Upper lobe of left lung (tissue), 6 donors: ENCODE measurements at places on chromosomes 16 and 17. TPM values are rescaled to one million over a fixed set of nuclear protein-coding genes. Genes with fewer than 3 reads are reported as not detected.

DNA sequence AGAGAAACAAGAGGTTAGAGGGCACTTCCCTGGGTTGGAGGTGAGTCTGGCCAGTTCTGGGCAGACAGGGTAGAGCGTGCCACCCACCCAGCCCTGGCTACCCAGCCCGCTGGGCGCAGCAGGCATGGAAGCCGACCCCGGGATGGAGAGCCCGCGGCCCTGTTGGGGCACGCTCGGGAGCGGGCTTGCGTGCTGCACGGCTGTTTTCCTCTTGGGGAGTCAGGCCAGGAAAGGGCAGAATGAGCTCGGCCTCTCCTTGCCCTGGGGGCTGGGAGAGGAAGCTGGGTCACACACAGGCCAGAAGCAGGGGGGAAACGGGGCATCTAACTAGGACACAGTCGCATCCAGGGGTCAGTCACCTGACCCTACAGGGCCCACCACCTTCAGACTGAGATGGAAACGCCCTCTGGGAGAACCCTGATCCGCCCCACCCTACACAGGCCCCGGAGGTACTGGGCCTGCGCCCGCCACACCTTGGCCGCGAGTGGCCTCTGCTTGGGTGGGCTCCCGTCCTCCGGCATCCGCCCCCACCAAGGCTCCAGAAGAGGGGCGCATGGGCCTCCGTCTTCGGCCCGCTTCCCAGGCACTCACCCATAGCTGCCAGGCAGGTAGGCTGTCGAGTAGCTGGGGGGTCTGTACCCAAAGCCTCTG lies 1.2 kb downstream of the SOX15 start:
- H3K27ac ChIP-seq: peak overlapping the region; percentile 47
- peak overlapping the region; percentile 20 for H3K4me3 ChIP-seq
- peak; percentile 75 for DNase-seq
- H3K4me1 ChIP-seq: peaks cover 28% of the 10 kb centered on the region

- H3K4me3 ChIP-seq: no peak overlapping the region
- H3K36me3 ChIP-seq: no peaks in the 10 kb centered on the region
These were observed 5.0 kb downstream of the GCGR start for GRCh38 chr17:81808778-81809555.

- H3K4me3 ChIP-seq: no peak overlapping the region
- no peaks in the 10 kb centered on the region for H3K4me1 ChIP-seq
- no peaks in the 10 kb centered on the region for H3K36me3 ChIP-seq
- no peaks in the 10 kb centered on the region for H3K27me3 ChIP-seq
These were observed 55.0 kb downstream of the SPACA3 start for GRCh38 chr17:33046361-33047255.

- H3K36me3 ChIP-seq: no peaks in the 10 kb centered on the region
- no peak for DNase-seq
- no peaks in the 10 kb centered on the region for H3K4me1 ChIP-seq
- H3K27ac ChIP-seq: no peak overlapping the region
- no peak overlapping the region for H3K4me3 ChIP-seq
These were observed 31.3 kb downstream of the SMIM36 start for GRCh38 chr17:55479903-55480302.

DNA sequence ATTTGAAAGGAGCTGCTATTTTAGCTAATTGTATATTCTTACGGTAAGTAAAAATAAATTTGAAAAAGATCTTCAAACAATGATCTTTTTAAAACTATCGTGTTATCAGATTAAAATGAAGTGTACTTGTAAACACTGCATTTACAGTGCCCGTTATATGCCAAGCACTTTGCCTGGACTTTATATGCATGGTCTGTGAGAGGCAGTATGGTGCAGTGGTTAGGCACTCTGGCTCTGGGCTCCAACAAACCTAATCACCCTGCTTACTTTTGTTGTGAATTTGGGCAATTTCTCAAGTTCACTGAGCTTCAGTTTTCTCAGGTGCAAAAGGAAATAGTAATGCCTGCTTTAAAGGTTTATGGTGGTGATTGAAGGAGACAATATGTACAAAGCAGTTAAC lies 1.4 kb downstream of the PMP22 start:
- H3K4me1 ChIP-seq: peaks cover 56% of the 10 kb centered on the region
- H3K4me3 ChIP-seq: peak overlapping the region; percentile 71
- no peaks in the 10 kb centered on the region for H3K27me3 ChIP-seq
- H3K27ac ChIP-seq: peak overlapping the region; percentile 93
- no peaks in the 10 kb centered on the region for H3K36me3 ChIP-seq

DNA sequence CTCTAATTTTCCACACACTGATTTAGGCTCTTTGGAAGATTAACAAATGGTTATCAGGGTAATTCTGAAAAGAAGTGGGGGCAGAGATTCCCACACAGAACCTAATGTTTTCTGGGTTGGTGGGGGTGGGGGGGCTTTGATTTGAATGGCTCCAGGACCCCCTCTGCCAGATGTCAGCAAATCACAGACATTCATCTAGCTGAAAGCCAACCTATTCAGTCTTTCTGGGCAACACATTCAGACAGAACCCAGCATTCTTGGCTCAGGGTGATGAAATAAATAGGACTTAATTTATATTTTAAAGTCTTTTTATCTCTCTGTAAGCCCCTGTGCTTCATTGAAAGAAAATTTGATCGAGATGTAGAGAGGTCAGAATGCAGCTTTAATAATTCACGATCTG lies 533.2 kb downstream of the XYLT1 start:
- no peaks in the 10 kb centered on the region for H3K4me1 ChIP-seq
- no peak overlapping the region for H3K4me3 ChIP-seq
- DNase-seq: no peak
- H3K27ac ChIP-seq: no peak overlapping the region
- no peaks in the 10 kb centered on the region for H3K36me3 ChIP-seq

DNA sequence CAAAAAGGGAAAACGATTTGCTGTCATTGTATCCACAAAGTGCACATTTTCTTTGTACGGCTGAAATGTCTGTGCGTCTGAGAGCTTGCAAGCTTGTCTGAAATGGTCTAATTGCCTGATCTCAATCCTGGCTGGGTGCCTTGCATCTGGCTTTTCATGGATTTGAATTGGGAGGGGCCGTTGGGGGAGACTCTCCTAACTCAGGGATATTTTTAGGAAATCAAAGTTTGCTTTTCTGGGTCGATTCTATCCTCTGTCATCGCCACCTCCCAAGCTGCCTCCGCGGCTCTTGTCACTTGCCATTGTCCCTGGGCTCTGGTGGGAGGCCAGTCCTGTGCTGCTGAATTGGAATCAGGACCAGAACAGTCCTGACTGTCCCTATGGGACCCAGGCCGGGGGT lies 33.3 kb upstream of the MGAT5B start:
- no peak for DNase-seq
- H3K36me3 ChIP-seq: no peaks in the 10 kb centered on the region
- no peak overlapping the region for H3K27ac ChIP-seq
- no peak overlapping the region for H3K4me3 ChIP-seq
- peaks cover 8% of the 10 kb centered on the region for H3K4me1 ChIP-seq
- no peaks in the 10 kb centered on the region for H3K27me3 ChIP-seq

GRCh38 chr17:4204190-4204589 lies 59.6 kb downstream of the ANKFY1 start:
- H3K4me1 ChIP-seq: no peaks in the 10 kb centered on the region
- peaks cover 44% of the 10 kb centered on the region for H3K36me3 ChIP-seq
- peak overlapping the region; percentile 29 for H3K27ac ChIP-seq
- DNase-seq: no peak
- no peak overlapping the region for H3K4me3 ChIP-seq

GRCh38 chr17:1004769-1005295 lies 7.9 kb downstream of the TIMM22 start:
- DNase-seq: no peak
- H3K4me1 ChIP-seq: peaks cover 60% of the 10 kb centered on the region
- H3K27me3 ChIP-seq: no peaks in the 10 kb centered on the region

DNA sequence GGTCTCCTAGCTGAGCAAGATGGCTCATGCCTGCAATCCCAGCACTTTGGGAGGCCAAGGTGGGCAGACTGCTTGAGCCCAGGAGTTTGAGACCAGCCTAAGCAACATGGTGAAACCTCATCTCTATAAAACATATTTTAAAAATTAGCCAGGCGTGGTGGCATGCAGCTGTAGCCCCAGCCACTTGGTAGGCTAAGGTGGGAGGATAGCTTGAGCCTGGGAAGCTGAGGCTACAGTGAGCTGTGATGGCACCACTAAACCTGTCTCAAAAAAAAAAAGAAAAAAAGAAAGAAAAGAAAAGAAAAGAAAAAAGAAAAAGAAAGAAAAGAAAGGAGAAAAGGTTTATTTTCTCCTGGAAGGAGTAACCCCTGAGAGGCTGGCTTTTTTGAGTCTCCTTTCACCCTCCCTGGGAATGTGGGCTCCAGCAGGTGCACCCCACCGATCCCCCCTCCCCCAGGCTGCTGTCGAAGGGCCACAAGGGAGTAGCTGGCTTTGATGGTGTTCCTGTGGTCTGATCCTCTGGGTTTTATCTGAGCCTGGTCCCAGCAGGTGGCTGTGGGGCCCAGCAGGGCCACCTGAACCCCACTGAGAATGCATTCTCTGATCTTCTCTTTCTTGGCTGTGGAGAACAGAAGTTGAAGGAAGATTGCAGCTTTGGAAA lies 29.9 kb upstream of the TNRC6C start:
- DNase-seq: no peak
- H3K4me3 ChIP-seq: no peak overlapping the region
- no peaks in the 10 kb centered on the region for H3K36me3 ChIP-seq
- H3K4me1 ChIP-seq: no peaks in the 10 kb centered on the region
- H3K27ac ChIP-seq: no peak overlapping the region

DNA sequence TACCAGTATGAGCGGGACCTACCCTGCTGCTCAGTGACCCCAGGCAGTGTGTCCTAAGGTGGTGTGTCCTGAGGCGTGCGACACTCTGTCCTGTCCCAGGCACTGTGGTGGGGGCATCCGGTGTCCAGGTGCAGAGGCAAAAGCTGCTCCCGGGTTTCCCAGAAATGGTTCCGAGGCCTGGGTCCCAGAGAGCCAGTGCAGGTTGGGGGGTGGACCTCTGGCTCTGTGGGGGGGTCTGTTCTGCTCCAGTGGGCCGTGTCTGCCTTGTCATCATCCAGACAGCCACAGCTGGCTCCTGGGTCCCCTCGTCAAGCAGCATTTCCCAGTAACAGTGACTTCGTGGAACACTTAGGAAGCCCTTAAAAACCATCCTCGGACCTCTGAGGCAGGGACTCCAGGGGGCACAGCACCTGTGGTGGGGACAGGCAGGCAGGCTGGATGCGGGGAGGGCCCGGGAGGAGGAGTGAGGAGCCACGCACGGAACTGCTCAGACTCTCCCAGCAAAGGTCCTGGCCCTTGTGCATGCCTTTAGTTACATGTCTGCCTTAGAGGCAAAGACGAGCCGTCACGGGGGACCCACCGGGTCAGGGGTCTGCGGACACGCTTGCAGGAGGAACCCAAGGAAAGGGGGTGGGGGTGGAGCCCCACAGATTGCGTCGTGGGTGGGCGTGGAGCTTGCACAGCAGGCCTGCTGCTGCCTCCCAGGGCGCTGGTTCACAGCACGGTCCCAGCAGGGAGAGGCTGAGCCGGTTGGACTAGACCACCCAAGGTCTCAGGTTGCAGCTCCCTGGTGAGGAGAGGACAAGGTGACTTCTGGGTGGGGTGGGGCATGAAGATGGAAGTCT lies 5.6 kb downstream of the SLC16A3 start:
- H3K27ac ChIP-seq: no peak overlapping the region
- no peak overlapping the region for H3K4me3 ChIP-seq
- peaks cover 14% of the 10 kb centered on the region for H3K36me3 ChIP-seq
- DNase-seq: peak; percentile 70
- peaks cover 91% of the 10 kb centered on the region for H3K4me1 ChIP-seq

DNA sequence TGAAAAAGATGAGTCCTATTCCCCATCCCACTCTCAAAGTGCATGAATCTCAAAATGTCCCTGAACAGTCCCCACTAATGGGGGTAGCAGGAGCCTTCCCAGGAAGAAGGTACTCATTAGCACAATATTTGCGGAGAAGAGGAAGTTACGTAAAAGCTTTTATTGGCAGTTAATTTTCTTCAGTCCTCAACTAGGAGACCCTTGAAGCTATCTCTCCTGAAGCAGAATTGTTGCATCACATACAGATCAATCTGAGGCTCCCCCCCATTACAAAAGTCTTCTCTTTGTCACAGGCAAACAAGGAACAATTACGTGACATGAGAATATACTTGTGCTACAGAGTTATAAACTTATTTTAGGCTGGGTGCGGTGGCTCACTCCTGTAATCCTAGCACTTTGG lies 14.2 kb downstream of the SLFN12L start:
- H3K4me1 ChIP-seq: no peaks in the 10 kb centered on the region
- H3K27me3 ChIP-seq: no peaks in the 10 kb centered on the region
- no peak overlapping the region for H3K27ac ChIP-seq
- H3K36me3 ChIP-seq: no peaks in the 10 kb centered on the region
- DNase-seq: no peak

DNA sequence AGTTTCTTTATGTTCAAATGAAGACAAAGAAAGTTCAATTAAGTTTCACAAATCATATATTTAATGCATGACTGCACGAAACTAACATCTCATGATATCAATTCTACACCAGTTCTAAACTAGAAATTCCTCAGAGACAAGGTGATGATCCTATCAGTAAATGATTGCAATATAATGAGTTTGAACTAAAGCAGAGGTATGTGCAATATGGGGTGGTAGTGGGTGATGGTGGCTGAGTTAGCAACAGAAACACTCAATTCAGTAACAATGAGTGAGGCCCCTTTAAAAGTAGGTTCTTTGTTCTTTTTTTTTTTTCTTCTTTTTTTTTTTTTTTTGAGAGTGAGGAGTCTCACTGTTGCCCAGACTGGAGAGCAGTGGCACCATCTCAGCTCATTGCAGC lies 1551.7 kb upstream of the GOT2 start:
- DNase-seq: no peak
- H3K4me1 ChIP-seq: no peaks in the 10 kb centered on the region
- H3K4me3 ChIP-seq: no peak overlapping the region
- H3K36me3 ChIP-seq: no peaks in the 10 kb centered on the region

DNA sequence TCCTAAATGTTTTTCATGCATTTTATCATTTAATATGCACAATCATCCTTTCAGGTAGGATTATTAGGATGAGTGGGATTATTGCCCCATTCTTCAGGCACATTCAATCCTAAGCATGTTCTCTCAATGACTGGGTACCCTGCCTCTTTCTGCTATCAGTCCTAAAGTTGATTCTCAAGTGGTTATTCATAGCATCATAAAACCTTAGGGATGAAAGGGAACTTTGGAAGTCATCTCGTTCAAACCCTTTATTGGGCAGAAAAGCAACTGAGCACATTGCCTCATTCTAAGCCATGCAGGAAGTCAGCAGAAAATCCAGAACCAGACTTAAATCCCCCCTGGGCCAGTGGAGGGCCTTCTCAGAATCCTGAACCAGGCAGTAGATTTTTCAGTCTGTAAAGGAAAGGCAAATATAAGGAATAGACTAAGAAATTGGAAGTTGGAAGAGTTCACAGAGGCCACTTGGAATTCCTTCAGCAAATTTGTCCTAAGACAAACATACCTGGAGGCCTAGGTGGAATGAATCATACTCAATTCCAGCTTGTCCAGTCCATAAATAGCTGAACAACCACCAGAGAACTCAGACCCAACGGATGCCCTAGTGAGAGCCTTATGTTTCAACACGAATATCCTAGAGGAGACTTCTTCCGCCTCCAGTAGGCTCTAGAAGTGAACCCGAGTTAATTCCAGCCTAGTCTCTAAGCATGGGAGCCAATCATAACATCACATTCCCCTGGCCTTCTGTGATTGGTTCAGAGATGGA lies 62.7 kb downstream of the IRX6 start:
- H3K27ac ChIP-seq: no peak overlapping the region
- no peaks in the 10 kb centered on the region for H3K27me3 ChIP-seq
- no peaks in the 10 kb centered on the region for H3K4me1 ChIP-seq
- no peaks in the 10 kb centered on the region for H3K36me3 ChIP-seq
- DNase-seq: peak; percentile 44

CACNG1 gene
- not detected for total RNA-seq

NOG gene
- total RNA-seq: 0.80 TPM

FBRS gene
- total RNA-seq: 91.0 TPM

C16orf89 gene
- total RNA-seq: 171 TPM

SDR42E2 gene
- total RNA-seq: not detected

CPNE7 gene
- total RNA-seq: 14.7 TPM
